Caudate nucleus (tissue), 63 donors: ENCODE measurements at places on chromosomes 11 and 22.

DNA sequence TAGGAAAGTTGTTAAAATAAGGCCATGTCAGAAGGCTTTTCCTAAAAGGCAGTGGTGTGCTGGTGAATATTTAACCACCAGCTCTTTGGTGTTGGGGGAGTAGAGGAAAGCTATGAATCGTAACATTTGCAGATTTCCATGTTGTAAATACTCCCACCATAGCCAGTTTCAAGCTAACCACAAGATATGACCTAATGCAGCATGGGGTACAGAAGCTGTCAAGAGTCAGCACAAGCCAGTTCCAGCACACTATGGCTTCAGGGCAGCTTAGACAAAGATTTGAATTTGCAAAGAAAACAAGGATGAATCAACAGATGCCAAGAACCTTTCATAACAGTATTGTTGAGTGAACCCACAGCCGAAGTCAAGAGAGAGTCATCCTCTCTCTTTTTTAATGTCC lies 40.0 kb downstream of the COMMD9 start:
- no peak for DNase-seq

- DNase-seq = no peak
Measured at GRCh38 chr22:20604776-20605221, 97.4 kb downstream of the MED15 start.

GRCh38 chr11:70076461-70076931 lies 1.6 kb upstream of the ANO1 start:
- no peak for DNase-seq

GRCh38 chr11:26719289-26719973 lies 2.4 kb downstream of the SLC5A12 start:
- no peak for DNase-seq

GRCh38 chr22:40628354-40629042 lies 8.0 kb downstream of the MRTFA start:
- DNase-seq = no peak

GRCh38 chr11:128725630-128726319 lies 31.9 kb downstream of the FLI1 start:
- no peak for DNase-seq

- no peak for DNase-seq
Measured at GRCh38 chr11:120302001-120302805, 22.9 kb upstream of the TLCD5 start.

GRCh38 chr11:13947379-13947778 lies 15.1 kb upstream of the SPON1 start:
- DNase-seq = no peak

- DNase-seq = no peak
Measured at GRCh38 chr22:35349368-35349703, 31.6 kb upstream of the HMOX1 start.

DNA sequence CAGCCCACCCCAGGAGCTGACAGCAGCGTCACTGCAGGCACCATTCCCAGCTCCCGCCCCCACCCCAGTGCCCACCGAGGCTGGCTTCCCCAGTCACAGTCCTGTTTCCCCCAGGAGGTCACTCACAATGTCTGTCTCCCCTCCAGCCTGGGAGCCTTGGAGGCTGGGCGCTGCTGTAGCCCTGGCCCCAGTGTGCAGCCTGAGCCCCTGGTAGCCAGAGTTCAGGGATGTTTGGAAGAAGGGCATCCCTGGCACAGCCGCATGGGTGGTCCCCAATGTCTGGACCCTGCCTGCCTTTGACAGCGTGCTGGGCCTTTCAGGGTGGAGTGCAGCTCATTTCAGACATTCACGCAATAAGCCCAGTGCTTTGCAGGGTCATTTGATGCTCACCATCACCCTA lies 4.3 kb downstream of the CAPN5 start:
- DNase-seq = no peak

- DNase-seq = no peak
Measured at GRCh38 chr11:34341931-34342533, 15.8 kb downstream of the ABTB2 start.

DNA sequence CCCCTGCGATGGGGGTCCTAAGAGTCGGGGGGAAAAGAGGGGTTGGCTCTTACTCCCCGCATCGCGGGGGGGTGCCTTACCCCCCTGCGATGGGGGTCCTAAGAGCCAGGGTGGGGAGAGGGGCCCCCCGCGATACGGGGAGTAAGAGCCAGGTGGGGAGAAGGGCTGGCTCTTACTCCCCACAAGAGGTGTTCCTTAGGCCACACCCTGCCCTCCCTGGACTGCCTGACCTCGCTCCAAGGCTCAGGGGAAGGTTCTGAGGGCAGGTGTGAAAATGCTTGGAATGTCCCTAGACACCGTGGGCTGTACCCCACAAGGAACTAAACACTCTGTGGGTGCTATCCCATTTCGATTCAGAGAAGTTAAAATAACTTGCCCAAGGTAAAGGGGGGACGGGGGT lies 7.8 kb downstream of the UNC93B1 start:
- no peak for DNase-seq

DNA sequence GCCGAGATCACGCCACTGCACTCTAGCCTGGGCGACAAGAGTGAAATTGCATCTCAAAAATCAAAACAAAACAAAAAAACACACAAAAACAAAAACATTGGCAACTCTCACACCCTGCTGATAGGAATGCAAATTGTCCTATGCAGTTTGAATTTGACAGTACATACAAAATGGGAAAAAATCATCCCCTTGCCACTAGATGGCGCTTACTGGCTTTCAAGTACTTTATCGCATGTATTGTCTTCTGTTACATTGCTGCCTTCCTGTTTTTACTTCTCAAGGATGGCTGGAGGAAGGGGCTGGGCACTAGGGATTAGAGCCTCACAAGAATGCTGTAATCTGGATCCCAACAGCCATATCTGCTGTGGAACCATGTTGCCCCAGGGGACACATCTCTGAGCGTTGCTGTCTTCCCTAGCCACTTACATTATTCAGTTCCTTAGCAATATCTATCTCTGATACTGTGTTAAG lies 59.4 kb upstream of the A4GALT start:
- DNase-seq = peak; percentile 28

DNA sequence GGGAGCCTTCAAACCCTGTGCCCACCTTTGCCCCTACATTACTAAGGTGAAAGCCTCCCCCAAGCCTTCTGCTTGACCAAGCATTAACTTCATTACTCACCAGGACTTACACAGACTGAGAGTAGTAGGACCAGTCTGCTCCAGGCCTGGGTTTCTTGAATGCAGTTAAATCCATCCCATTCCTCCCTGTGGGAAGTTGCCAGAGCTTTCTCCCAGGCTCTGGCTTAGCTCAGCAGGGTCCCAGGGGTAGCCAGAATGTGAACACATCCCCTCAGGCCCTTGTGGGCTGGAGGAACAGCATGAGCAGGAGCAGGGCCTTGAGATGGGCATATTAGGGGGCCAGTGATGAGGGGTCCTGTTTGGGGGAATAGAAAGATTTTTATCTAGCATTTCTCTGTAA lies 59.9 kb downstream of the RRM1 start:
- DNase-seq = no peak

- DNase-seq = no peak
Measured at GRCh38 chr11:45931739-45932138, 9.3 kb downstream of the LARGE2 start.

DNA sequence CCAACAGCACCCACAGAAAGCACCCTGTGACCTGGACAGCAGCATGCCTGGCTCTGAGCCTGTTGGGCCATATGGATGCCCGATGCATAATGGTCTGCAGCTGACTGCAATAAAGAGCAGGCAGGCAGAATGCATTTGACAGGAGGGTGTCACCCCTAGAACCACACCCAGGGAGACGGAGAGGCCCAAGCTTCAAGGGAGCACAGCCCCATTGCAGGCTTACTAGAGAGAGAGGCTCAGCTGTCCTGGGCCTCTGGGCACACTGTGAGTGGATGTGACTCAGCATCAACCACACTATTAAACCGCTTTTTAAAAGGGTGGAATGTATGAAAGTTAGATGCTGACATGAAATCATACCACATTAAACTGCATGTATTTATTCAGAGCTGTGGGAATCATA lies 365.3 kb downstream of the CTTN start:
- no peak for DNase-seq

- peak; percentile 19 for DNase-seq
Measured at GRCh38 chr11:34327804-34328631, 29.8 kb downstream of the ABTB2 start.

DNA sequence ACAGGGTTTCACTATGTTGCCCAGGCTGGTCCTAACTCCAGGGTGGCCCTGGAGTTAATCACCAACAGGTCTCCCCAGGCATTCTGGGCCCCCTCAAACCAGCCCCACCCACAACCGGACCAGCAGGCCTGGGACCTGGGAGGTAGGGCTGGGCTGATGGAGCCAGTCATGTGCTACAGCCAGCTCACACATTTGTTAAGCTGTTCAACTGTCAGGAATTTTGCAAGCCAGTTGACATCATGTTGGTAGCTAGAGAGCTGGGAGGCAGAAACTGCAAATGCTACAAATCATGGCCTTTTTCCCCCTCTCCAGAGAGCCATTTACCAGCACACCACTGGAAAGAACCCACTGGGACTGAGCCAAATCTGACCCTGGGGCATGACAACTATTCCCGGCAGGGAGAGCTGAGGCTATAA lies 6.8 kb downstream of the ARHGAP1 start:
- DNase-seq = no peak

DNA sequence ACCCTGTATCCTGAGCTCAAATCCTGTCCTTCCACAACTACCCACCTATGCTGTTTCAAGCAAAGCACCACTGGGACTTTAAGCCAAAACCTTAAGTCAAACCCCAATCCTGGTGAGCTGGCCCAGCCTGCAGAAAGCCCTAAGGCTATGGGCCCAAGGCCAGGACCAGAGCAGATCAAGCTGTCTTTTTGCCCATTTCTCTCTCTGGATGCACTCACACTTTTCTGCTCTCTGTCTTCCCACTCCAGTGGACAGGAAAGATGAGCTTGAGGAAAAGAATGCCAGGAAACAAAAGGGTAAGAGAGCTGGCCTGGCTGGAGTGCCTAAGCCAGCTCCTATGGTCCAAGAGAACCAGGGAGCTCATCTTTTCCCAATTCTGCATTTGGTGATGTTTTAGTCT lies 284.3 kb upstream of the ISX start:
- no peak for DNase-seq

- DNase-seq = peak; percentile 35
Measured at GRCh38 chr22:26409719-26410335, 19.2 kb upstream of the ASPHD2 start.

- DNase-seq = no peak
Measured at GRCh38 chr11:75431533-75432525, 1.2 kb downstream of the KLHL35 start.

DNA sequence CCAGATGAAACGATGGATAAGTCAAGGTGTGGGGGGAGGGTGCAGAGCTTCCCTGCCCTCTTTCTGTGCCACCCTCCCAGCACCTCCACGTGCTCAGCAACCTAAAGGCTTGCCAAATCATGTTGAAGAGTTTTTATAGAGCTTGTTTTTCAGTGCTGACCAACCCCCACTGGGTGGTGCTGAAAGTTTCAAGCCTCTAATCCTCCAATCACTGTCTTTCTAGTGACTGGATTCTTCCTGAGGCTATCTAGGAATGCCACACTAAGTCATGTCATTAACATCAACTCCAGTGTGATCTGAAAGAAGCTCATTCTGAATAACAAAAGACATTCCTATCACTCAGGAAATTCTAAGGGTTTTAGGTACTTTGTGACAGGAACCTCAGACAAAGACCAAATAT lies 382.6 kb downstream of the DYNC2H1 start:
- no peak for DNase-seq

GRCh38 chr11:105609341-105609781 lies 512 bp upstream of the GRIA4 start:
- DNase-seq = peak; percentile 1

DNA sequence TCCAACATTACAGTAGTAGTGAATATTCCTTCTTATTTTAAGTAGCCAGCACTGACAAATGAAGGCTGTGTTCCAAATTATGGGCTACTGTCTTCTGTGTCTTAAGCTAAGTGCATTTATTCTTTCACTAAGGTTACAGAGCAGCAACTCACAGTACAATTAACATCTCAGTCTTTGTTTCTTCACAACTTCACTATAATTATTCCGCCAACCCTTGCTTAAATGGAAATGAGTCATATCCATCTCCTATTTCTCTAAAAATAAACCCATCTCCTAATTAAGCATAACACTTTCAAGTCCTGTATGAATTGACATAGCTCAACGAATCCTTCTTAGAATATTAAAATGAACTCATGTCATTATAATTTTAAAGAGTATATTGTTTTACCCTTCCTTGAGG lies 6.7 kb downstream of the ETS1 start:
- no peak for DNase-seq

GRCh38 chr11:13608656-13609055 lies 59.8 kb upstream of the FAR1 start:
- no peak for DNase-seq

- no peak for DNase-seq
Measured at GRCh38 chr11:58527429-58527828, 19.5 kb upstream of the OR5B21 start.

DNA sequence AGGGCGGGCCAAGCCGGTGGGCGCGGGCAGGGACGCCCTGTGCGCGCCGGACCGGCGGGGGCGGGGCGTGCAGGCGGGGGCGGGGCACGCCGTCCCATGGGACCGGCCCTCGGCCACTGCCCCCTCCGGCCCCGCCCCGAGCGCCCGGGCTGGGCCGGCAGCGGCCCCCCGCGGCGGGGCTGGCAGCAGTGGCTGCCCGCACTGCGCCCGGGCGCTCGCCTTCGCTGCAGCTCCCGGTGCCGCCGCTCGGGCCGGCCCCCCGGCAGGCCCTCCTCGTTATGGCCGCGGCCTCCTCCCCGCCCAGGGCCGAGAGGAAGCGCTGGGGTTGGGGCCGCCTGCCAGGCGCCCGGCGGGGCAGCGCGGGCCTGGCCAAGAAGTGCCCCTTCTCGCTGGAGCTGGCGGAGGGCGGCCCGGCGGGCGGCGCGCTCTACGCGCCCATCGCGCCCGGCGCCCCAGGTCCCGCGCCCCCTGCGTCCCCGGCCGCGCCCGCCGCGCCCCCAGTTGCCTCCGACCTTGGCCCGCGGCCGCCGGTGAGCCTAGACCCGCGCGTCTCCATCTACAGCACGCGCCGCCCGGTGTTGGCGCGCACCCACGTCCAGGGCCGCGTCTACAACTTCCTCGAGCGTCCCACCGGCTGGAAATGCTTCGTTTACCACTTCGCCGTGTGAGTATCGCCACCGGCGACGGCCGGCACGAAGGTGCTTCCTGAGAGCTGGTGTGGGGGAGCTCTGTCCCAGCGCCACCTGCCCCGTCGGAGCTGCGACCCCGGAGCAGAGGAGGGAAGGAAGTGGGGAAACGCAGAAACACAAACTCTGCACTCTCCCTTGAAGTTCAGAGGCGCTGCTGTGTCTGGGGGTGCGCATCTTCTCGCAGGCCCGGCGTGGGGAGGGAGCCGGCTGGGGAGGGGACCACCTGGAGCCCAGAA lies at the start of gene KCNQ1:
TSS of gene KCNQ1 (plus strand) at position 188 of the 925 bp plus-strand sequence. CDS start at position 279, 91 bp downstream.
- no peak for DNase-seq
